Activated CD8-positive, alpha-beta T cell treated with anti-CD3 and anti-CD28 coated beads for 36 hours (primary cell): ENCODE measurements at places on chromosomes 11 and 22. TPM values are rescaled to one million over a fixed set of nuclear protein-coding genes. Genes with fewer than 3 reads are reported as not detected.
A peak's percentile ranks its signal among the peaks of the same experiment; 100 is the strongest.

- no peak for DNase-seq
Measured at GRCh38 chr22:30217698-30218560, 28.6 kb downstream of the LIF start.

GRCh38 chr22:42841444-42841843 is 15.6 kb downstream of the ARFGAP3 start:
- no peak for DNase-seq

GRCh38 chr11:44943118-44943517 is 7.6 kb downstream of the TP53I11 start:
- DNase-seq: peak; percentile 76

DNA sequence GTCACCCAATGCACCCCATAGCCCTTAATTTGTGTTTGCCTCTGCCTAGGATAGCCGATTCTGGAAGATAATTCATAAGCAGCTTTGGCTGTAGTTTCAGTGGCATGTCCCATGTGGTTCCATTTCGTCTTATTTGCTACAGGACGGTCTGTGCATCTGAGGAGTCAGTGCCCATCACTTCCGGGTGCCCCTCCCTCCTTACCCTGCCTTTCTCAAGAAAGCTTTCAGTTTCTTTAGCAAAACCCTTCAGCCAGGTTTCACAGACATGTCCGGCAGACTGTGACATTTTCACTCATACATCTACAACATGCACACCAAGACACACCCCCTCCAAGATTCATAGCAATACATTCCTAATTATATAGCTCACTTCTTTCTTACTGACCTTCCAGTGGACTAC is 14.3 kb downstream of the TP53AIP1 start:
- DNase-seq: peak; percentile 29

DNA sequence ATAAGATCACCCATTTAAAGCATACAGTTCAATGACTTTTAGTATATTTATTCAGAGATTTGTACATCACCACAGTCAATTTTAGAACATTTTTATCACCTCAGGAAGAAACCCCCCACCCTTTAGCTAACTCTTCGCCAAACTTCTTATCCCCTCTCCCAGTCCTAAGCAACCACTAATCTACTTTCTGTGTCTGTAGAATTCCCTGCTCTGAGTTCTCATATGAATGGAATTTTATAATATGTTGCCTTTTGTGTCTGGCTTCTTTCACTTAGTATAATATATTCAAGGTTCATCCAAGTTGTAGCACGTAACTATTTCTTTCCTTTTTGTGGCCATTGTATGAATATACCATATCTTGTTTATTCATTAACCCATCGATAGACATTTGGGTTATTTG is 3.6 kb downstream of the ANKRD13D start:
- no peak for DNase-seq

Gene ZC3H12C
- total RNA-seq: 0.45 TPM

Gene OR8G1
- not detected for total RNA-seq
